ENCODE measurements at places on chromosomes 2 and 18.

DNA sequence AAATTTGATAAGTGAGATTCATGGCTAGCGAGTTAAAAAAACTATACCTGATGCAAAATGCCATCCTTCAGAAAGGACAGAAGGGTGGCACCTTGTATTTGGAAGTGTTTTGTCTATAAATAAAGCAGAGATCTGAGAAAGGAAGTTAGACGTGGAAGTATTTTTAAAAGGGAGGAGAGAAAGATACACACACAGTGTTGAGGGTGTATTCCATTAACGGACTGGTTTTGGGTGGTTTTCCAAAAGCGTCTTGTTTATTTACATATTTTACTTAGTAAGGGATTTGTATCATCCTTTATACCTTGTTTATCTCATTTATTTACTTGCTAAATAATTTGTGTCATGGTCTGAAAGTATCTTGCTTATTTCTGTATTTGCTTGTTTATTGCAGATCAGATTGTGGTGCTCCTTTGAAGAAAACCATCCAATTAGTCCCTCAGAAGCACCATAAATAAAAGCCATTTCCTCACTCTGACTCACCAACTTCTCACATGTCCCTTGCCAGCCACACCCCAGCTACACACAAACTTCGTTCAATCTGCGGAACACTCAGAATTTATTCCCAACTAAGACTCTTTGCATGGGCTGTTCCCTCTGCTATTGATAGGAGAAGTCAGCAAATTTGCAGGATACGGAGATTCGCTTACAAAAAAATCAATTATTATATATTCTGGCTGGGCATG, 90.8 kb downstream of the FAM124B start:
- H3K36me3 ChIP-seq, result no peaks in the 10 kb centered on the region
- H3K27ac ChIP-seq, result no peak overlapping the region
- no peak for DNase-seq
- H3K27me3 ChIP-seq, result peaks cover 15% of the 10 kb centered on the region
- H3K4me1 ChIP-seq, result peaks cover 7% of the 10 kb centered on the region

DNA sequence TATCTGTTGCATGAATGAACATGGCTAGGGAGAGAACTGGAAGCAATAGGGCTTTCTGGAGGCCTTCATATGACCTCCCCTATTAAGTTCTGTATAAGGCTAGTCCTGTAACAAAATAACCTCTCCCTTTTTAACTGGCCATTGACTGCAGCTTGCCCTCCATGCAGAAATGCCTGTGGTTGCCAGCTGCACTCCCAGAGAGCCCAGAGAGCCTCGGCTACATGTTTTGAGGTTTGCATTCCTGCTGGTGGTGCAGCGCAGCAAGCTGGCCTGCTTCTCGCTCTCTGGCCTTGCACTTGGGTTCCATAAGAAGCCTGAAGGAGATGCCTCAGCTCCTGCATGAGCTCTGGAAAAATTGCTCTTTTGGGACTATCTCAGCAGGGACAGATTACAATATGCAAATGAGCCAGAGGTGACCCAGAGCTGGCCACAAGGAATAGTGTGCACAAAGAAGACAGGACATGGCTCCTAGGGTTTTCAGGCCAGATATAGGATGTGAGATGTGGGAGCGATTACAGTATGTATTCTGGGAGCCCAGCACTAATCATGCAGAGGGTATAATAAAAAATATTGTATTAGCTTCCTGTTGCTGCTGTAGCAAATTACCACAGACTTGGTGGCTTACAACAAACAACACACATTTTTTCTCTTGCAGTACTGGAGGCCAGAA, 186.7 kb downstream of the INSIG2 start:
- DNase-seq, result no peak
- peaks cover 14% of the 10 kb centered on the region for H3K27me3 ChIP-seq
- H3K4me3 ChIP-seq, result no peak overlapping the region
- H3K27ac ChIP-seq, result no peak overlapping the region

- no peak for DNase-seq
- H3K36me3 ChIP-seq, result no peaks in the 10 kb centered on the region
- H3K4me3 ChIP-seq, result no peak overlapping the region
- H3K27me3 ChIP-seq, result no peaks in the 10 kb centered on the region
- H3K27ac ChIP-seq, result no peak overlapping the region
Observed at GRCh38 chr2:56515399-56515798, 331.6 kb downstream of the CCDC85A start.

DNA sequence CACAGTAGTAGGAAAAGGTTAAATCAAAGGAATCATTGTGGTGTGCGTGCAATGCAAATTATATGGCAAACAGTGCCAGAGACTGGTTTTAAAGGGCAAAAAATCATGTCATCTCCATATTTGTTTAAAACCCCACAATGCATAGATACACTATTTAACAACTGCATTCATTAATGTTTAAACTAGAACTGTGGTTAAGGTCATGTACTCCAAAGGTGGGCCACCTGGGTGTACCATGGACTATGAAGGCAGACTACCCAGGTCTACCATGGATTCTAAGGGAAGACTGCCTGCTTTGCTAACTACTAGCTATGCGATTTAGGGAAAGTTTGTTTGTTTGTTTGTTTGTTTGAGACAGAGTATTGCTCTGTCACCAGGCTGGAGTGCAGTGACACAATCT, 356.3 kb downstream of the ZEB2 start:
- DNase-seq, result no peak
- peaks cover 1% of the 10 kb centered on the region for H3K36me3 ChIP-seq
- H3K27me3 ChIP-seq, result no peaks in the 10 kb centered on the region
- H3K4me1 ChIP-seq, result peaks cover 5% of the 10 kb centered on the region
- no peak overlapping the region for H3K27ac ChIP-seq

DNA sequence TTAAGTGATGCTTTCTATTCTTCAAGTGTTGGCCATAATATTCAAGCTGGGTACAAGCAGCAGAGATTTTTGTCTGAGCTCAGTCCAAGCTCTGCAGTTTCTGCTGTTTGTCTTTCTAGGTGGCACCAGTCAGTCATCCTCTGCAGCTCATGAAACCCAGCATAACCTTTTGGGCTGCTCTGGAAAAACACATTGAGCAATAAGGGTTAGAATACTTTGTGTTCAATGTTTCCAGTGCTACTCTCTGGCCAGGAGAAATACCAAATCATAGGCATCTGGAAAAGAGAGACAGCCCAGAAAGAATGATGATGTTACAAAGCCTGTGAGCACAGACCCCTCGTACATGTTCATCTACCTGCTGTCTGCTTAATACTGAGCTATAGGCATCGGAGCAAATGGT, 19.5 kb upstream of the WIPF1 start:
- H3K36me3 ChIP-seq, result peaks cover 30% of the 10 kb centered on the region
- DNase-seq, result no peak
- no peak overlapping the region for H3K4me3 ChIP-seq

DNA sequence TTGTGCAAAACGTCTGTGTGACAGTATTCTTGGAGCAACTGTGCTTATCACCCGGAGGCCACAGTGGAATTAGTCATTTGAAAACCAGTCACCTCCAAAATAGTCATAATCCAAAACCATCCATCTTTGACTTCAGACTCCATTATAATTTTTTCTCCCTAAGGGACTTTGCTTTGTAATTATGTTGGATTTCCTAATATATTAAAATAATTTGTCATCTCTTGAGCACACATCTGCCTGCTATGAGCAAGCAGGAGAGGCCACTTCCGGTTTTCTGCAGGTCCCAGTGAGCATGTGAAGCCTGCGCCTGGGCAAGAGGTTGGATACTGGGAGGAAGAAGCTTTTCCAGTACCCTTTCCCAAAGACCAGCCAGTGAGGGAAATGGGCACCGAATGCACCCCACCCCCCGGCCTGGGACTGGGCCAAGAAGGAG, 57.7 kb downstream of the ODC1 start:
- DNase-seq, result no peak
- H3K4me1 ChIP-seq, result peaks cover 65% of the 10 kb centered on the region
- no peak overlapping the region for H3K4me3 ChIP-seq
- no peaks in the 10 kb centered on the region for H3K27me3 ChIP-seq
- no peak overlapping the region for H3K27ac ChIP-seq
- no peaks in the 10 kb centered on the region for H3K36me3 ChIP-seq

DNA sequence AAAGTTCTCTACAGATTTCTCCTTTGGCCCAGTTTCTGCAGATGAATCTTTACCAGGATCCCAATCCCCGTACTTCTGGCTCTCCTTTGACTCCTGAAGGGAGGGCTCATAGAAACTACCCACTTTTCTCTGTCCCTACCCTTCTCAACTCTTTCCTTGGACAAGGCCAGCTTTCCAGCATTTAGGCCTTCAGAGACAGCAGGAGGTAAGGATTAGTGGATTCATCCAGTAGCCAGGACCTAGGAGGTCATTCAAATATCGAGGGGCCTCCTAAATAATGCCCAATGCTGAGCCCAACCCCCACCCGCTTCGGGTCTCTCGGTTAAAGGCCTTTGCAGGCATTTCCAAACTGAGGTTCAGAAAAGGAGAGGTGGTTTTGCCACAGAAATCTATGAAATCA, 4.8 kb upstream of the ZNF532 start:
- no peak for DNase-seq
- H3K36me3 ChIP-seq, result no peaks in the 10 kb centered on the region
- H3K27me3 ChIP-seq, result peaks cover 33% of the 10 kb centered on the region
- peaks cover 8% of the 10 kb centered on the region for H3K4me1 ChIP-seq
- H3K27ac ChIP-seq, result no peak overlapping the region

- DNase-seq, result no peak
- no peak overlapping the region for H3K4me3 ChIP-seq
- no peaks in the 10 kb centered on the region for H3K36me3 ChIP-seq
- no peaks in the 10 kb centered on the region for H3K4me1 ChIP-seq
- no peak overlapping the region for H3K27ac ChIP-seq
Observed at GRCh38 chr2:149063177-149063576, 24.7 kb downstream of the LYPD6B start.

- H3K4me1 ChIP-seq, result no peaks in the 10 kb centered on the region
- no peak overlapping the region for H3K27ac ChIP-seq
- H3K4me3 ChIP-seq, result no peak overlapping the region
- no peak for DNase-seq
- no peaks in the 10 kb centered on the region for H3K36me3 ChIP-seq
Observed at GRCh38 chr2:138395565-138396306, 105.8 kb upstream of the SPOPL start.

DNA sequence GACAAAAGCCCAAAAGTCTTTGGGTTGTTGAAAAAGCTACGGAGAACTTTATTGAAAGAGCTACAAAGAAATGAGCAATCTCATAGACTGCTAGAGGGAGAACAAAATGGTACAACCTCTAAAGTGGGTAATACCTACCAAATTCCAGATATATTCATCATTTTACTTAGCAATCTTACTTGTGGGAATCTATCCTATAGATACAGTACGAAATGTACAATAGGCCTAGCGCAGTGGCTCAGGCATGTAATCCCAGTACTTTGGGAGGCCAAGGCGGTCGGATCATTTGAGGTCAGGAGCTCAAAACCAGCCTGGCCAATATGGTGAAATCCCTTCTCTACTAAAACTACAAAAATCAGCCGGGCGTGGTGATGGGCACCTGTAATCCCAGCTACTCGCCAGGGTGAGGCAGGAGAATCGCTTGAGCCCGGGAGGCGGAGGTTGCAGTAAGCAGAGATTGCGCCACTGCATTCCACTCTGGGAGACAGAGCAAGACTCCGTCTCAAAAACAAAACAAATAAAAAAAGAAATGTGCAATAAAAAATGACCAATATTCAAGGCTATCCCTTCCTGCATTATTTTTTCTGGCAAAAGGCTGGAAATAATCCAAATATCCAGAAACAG, 10.1 kb downstream of the EXOC6B start:
- H3K36me3 ChIP-seq, result no peaks in the 10 kb centered on the region
- H3K27me3 ChIP-seq, result no peaks in the 10 kb centered on the region
- DNase-seq, result no peak
- H3K4me1 ChIP-seq, result peaks cover 10% of the 10 kb centered on the region
- H3K4me3 ChIP-seq, result no peak overlapping the region

GRCh38 chr2:209471037-209471436, 47.2 kb downstream of the MAP2 start:
- no peaks in the 10 kb centered on the region for H3K36me3 ChIP-seq
- no peak overlapping the region for H3K4me3 ChIP-seq
- no peak overlapping the region for H3K27ac ChIP-seq
- peaks cover 3% of the 10 kb centered on the region for H3K27me3 ChIP-seq

All from activated naive CD4-positive, alpha-beta T cell treated with anti-CD3 and anti-CD28 coated beads for 36 hours (primary cell).